ENCODE measurements at places on chromosomes 11 and 22. TPM values are rescaled to one million over a fixed set of nuclear protein-coding genes. Genes with fewer than 3 reads are reported as not detected.

LINC01488 gene
- not detected for total RNA-seq

PTPRJ gene
- total RNA-seq: 23.6 TPM

TBX10 gene
- not detected for total RNA-seq

C11orf86 gene
- total RNA-seq: not detected

GGTLC2 gene
- total RNA-seq: not detected

PLEKHB1 gene
- 16.4 TPM for total RNA-seq

RASGRP2 gene
- total RNA-seq: 12.5 TPM

APOBEC3C gene
- total RNA-seq: 71.0 TPM

DYNC2H1 gene
- total RNA-seq: 2.2 TPM

SYT8 gene
- total RNA-seq: not detected

RFPL2 gene
- 0.29 TPM for total RNA-seq

MPPED1 gene
- total RNA-seq: not detected

COA4 gene
- total RNA-seq: 67.9 TPM

MN1 gene
- total RNA-seq: 0.16 TPM

MUC5B gene
- not detected for total RNA-seq

MMP1 gene
- not detected for total RNA-seq

SLN gene
- total RNA-seq: not detected

CAPN5 gene
- total RNA-seq: 0.89 TPM

FGF19 gene
- 0.11 TPM for total RNA-seq

Data from activated naive CD4-positive, alpha-beta T cell treated with anti-CD3 and anti-CD28 coated beads, Interleukin-2, amount 50 U/mL, for 72 hours (primary cell).